D721Med (cell line): ENCODE measurements at places on chromosomes 11 and 22.

- DNase-seq: no peak
Measured at GRCh38 chr11:5367448-5368074, 16.1 kb upstream of the OR51M1 start.

- no peak for DNase-seq
Measured at GRCh38 chr11:63907808-63908530, 9.0 kb downstream of the RCOR2 start.

DNA sequence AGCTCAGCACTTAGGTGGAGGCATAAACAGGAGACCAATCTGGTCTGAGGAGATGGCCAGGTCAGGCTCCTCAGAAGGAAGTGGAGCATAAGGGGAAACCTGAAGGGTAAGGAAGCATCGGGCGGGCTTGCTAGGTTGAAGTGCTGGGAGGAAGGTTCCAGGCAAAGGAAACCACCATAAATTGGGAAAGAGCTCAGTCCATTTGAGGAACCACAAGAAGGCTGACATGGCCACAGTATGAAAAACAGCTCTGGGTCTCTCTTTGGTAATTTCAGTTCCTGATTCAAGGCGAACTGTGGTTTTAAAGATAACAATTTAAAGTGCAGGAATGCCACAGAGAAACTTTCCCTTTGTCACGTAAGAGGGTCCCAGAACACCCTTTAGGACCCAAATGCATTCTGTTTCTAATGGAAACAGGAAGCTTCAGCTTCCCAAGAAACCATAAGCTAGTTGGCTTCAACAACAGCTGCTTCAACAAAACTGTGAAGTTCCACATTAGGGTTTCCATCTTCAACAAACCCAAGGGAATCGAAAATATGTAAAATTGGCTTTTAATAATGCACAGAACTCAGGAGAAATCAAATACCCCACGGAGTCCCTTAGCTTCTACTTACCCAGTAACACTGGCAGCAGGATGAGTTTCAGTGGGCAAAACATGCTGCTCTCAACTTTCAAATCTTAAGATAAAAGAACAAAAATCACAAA, 10.4 kb downstream of the JAML start:
- no peak for DNase-seq

GRCh38 chr22:36106910-36107309, 53.6 kb downstream of the APOL3 start:
- no peak for DNase-seq

- no peak for DNase-seq
Measured at GRCh38 chr11:12706545-12707499, 32.6 kb downstream of the TEAD1 start.

DNA sequence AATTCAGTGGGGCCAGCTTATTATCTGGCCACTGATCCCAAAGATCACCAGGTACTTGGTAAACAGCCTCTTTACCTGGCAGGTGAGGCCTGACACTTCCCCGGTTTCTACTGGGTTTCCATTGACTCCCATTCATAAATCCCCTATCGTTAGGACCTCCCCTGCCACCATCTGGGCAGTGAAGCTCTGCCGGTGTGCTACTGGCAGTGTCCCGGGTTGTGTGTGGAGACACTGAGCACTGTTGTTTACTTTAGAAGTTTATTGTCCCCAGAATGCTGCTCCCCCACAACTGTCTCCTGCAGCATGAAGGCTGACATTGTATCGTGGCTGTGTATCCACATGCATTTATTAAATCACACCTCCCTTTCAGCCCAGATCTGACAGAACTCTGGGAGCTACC, 142.7 kb downstream of the WNT7B start:
- DNase-seq: no peak

GRCh38 chr11:62435846-62436660, 17.2 kb downstream of the SCGB1A1 start:
- DNase-seq: no peak

GRCh38 chr11:114925591-114925990, 247.3 kb downstream of the NXPE2 start:
- no peak for DNase-seq

DNA sequence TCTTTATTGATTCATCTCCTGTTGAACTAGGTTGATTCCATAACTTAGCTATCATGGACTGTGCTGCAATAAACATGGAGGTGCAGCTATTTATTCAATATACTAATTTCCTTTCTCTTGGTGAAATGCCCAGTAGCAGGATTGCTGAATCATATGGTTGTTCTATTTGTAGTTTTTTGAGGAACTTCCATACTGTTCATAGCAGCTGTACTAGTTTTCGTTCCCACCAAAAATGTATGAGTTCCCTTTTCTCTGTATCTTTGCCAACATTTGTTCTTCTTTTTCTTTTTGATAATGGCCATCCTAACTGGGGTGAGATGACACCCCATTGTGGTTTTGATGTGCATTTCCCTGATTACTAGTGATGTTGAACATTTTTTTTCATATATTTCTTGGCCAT, 87.2 kb upstream of the NAV2 start:
- no peak for DNase-seq

- no peak for DNase-seq
Measured at GRCh38 chr11:114346709-114347141, 50.5 kb downstream of the NNMT start.

DNA sequence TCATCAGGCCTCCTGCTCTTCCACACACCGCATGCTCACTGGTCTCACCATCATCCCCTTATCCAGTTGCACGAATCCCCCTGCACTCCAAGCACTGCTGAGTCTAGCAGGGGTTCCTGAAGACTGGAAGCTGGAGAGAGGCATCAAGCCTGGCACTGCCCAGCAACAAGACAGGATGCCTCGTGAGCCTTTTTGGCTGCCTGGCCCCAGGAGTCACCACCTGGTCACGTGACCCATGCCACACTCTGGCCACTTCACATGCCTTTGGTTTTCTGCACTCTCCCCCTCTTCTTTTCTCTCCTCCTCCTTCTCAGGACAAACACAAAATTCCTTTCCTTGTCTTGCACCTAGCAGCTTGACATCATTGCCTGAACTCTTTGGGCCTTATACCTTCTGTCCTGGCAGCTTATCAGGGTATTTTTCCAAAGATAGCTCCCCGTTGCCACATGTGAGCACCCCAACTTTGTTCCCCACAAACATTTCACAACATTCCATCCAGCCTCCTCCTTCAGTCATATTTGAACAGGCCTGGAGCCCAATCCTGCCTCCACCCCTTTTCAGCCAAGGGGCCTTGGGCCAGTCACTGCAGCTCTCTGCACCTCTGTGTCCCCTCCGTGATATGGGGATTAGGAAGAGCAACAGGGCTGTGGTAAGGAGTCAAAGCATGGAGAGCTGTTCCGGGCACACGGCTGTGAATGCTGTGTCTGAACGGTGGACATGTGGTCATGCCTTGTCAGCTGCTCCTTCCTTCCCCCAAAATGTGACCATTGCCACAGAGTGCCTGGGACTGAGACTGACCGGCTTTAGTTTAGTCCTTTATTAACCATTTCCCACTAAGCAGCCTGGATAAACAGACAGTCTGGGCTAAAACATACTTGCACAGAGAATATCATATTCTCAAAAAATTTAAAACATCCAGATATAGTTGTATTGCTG, 2.8 kb upstream of the PACSIN2 start:
- no peak for DNase-seq

DNA sequence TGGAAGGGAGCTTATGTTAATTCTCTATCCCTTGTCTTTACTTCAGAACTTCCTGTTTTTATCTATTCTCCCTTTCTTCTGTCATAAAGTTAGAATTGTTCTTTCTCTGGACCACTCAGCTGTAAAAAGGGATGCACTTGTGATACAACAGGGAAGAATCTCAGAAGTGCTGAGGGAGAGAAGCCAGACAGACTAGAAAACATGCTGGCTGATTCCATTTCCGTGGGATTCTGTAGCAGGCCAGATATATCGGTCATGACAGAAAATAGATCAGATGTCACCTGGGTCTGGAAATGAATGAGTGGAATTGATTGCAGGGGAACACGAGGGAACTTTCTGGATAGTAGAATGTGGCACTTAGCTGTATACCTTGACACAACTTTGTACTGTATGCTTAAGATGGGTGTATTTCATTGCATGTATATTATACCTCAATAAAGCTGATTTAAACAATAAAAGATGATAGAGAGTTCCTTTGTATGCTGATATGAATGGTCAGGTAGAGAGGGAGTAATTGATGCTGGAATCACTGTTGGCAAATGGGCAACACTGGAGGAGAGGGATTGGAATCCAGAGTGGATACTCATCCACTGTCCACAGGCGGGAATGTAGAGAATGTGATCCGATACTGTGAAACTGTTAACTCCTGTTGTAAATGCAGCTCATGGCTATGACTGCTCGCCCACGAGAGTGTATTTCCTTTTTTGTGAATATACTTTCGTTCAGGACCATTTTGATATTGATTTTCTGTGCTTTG, 59.6 kb downstream of the ATXN10 start:
- DNase-seq: no peak

GRCh38 chr11:67505605-67506396, 638 bp upstream of the PITPNM1 start:
- DNase-seq: no peak

- DNase-seq: no peak
Measured at GRCh38 chr11:6099577-6099976, 7.9 kb upstream of the OR56B4 start.

- DNase-seq: no peak
Measured at GRCh38 chr22:47065756-47066615, 303.5 kb downstream of the TBC1D22A start.

DNA sequence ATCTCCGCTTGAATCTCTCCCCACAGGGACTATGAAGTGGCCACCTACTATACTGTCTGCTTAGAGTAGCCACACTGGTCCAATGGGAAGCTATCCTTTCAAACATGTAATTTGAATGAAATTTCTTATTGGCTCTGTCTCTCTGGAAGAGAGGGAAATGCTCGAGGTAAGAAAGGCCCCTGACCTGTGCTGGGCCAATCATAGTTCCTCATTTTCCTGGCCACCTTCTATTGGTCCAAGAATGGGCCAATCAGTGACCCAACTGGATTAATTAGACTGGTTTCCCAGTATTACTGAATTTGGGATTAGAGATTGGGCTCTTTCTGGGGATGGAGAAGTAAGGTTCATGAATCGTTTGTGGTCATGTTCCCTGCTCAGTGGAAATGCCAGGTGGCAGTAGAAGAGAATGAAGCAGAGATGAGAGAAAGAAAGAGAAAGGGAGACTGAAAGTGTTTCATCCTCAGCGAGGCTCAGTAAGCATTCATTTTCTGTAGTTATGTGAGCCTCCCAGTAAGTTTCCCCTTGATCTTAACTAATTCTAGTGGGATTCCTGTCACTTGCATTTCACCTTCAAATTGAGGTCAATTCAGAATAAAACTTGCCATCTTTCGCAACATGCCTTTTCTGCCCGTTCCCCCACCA, 8.4 kb upstream of the MMP20 start:
- no peak for DNase-seq
